GM19239 (cell line): ENCODE measurements at places on chromosomes 6 and 20.
A peak's percentile ranks its signal among the peaks of the same experiment; 100 is the strongest.

DNA sequence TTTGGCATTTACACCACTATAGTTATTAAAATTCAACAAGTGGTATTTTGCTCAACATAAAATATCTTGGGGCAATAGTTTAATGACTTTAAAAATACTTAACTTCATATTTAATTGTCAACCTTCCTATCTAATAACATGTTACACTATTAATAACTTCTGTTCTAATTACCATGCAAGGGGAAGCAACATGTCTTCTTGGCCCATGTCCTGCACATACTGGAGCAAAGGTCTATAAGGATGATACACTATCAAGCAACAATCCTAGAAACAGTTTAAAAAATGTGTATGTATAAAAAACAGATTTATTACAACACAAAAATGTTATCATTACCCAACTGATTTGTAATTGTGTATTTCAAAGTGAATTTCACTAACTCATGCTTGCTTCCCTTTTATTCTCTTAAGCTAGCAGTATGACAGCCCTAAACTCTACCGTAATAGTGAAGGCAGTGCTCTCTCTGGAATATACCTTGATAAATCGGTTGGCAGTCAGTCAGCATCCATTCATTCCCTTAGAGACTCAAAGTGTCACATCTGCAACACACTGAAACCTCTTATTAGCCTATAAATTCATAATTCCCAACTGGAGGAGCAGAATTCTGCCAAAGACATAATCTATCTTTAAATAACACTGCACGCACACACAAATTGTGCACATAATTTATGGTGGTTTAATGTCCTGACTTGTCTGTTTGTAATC lies 18.3 kb downstream of the CCNC start:
- DNase-seq = no peak

- DNase-seq = no peak
These were observed 31.4 kb downstream of the ACSS2 start for GRCh38 chr20:34907616-34908469.

GRCh38 chr6:25042036-25042521 lies 106.3 kb upstream of the RIPOR2 start:
- no peak for DNase-seq

- DNase-seq = peak; percentile 71
These were observed 2.0 kb upstream of the KCNB1 start for GRCh38 chr20:49484180-49485140.

GRCh38 chr20:9342651-9343050 lies 171.7 kb upstream of the LAMP5 start:
- no peak for DNase-seq

GRCh38 chr6:7649037-7649810 lies 59.2 kb downstream of the SNRNP48 start:
- DNase-seq = no peak

- DNase-seq = no peak
These were observed 118.6 kb upstream of the ASF1A start for GRCh38 chr6:118775381-118775780.

DNA sequence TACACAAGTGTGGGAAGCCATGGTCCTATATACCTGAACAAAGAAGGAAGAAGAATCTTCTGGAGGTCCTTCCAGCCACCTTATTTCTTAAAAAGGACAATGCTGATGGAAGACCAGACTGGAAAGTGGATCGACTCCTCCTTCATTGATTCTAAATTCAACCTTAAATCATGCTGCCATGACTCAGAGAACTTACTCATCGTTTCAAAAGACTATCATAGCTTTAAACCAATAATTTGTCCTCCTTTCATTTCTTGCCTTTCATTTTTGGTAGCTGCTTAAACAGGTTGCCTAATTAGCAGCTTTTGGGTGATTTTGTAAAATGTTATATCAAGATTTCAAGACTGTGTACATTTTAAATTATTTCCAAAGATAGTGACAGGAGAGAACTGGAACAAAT lies 60.8 kb downstream of the RTN4IP1 start:
- no peak for DNase-seq

GRCh38 chr20:63058696-63059335 lies 52.1 kb upstream of the BHLHE23 start:
- DNase-seq = no peak

DNA sequence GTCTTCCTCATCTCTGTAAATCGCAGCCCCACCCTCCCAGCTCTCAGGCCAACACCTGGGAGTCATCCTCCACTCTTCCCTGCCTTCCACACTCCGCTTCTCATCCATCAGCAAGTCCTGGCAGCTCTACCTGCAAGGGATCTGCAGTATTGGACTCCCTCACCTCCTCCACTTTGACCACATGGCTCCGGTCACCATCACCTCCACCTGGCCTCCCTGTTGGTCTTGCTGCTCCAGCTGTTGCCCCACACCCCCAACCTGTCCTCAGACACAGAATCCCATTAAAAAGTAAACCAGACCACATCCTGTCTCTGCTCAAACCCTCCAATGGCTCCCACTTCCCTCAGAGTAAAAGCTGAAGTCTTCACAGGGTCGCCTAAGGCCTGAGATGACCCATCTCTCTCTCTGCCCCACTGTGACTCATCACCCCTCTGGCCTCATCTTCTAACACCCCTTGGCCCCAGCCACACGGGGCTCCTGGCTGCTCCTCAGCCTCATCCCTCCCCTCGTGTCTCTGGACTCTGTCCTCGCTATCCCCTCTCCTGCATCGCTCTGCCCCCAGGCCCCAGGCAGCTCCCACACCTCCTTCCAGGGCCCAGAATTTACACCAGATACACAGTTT lies 185.1 kb upstream of the SULF2 start:
- no peak for DNase-seq

DNA sequence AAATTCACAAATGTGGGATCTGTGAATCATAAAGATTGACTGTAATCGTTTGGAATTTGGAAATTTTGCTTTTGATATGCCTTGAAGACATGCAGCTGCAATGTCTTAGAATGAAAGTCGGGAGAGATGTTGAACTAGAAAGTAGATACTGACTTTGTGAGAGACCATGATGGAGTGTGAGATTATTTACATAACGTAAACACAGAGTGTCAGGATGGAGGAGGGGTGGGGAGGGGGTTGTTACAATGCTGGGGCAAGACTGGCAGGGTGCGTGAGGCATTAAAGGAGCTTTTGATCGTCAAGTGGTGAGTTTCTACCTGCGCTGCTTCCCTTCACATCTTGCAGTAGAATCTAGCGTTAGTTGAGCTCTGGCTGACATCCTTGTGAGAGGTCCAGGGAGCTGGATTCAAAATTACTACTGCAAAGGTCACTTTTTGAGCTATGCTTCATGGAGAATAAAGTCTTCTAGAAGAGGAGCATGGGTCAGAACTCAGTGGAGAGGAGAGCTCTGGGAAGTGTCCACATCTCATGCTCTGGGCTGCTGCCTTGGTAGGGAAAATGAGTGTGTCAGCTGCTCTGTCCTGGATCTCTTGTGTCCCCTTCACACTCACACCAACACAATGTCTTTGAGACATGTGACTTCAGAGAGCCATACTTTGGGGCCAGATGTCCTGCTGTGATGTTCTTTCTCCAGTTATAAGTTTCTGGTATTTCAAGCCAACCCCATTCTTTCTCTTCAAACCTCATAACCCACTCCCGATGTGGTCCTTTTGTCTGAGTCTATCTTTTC lies 105.2 kb upstream of the CITED2 start:
- DNase-seq = no peak

DNA sequence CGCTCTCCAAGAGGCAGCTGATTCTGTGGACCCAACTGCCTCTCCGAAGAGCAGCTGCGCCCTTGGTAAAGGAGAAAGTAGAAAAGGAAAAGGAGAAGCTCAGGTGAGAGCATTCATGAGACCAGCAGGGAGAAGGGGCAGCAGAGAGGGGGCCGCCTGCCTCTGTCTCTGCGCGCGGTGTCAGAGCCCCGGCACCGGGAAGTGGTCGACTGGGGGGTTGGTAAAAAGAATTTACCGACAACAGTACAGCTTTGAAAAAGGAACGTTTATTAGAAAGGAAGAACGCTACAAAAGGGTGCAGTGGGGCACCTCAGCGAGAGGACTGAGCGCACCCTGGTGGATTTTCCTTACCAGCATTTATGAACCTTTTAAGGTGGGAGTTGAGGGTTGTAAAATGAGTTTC lies 61.9 kb downstream of the GPR6 start:
- DNase-seq = no peak

GRCh38 chr20:4569092-4569491 lies 152.6 kb upstream of the PRND start:
- DNase-seq = no peak

GRCh38 chr6:83514866-83515466 lies 2.6 kb downstream of the PRSS35 start:
- DNase-seq = no peak

GRCh38 chr6:25122001-25122400 lies 157.2 kb upstream of the CARMIL1 start:
- no peak for DNase-seq

- DNase-seq = no peak
These were observed 17.9 kb downstream of the C6orf15 start for GRCh38 chr6:31094389-31094881.

GRCh38 chr6:14120546-14120945 lies 3.0 kb downstream of the CD83 start:
- DNase-seq = no peak

DNA sequence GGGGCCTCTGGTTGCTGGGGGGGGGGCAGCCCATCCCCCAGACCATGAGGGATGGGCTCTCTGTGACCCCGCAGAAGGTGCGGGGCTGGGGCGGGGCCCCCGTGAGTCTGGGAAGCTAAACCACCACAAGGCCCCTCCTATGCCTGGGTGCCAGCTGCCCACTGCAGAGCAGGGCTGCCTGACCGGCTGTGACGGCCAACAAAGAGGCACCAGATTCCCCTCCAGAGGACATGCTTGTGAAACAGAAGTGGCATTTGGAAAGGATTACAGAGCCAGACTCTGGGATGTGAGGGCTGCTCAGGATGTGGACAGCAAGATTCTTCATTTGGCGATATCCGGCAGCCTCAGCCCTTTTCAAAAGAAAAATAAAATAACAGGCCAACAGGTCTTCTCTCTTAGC lies 16.5 kb upstream of the NTSR1 start:
- DNase-seq = no peak

DNA sequence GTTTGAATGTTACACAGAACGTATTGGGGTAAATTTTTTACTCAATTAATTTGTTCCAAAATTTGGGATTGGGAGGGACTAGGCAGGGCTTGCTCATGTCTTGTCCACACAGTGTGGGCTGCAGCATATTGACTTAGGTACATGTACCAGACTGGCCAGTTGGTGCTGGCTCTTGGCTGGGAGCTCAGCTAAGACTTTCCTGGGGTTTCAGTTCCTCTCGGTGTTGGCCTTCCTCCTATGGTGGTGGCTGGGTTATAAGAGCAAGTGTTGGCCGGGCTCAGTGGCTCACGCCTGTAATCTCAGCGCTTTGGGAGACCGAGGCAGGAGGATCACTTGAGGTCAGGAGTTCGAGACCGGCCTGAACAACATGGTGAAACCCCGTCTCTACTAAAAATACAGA lies 4.9 kb downstream of the CENPQ start:
- no peak for DNase-seq

- DNase-seq = peak; percentile 53
These were observed 92.8 kb downstream of the CLIC5 start for GRCh38 chr6:45922728-45923351.

GRCh38 chr6:98054453-98054852 lies 771.4 kb upstream of the MMS22L start:
- DNase-seq = no peak

DNA sequence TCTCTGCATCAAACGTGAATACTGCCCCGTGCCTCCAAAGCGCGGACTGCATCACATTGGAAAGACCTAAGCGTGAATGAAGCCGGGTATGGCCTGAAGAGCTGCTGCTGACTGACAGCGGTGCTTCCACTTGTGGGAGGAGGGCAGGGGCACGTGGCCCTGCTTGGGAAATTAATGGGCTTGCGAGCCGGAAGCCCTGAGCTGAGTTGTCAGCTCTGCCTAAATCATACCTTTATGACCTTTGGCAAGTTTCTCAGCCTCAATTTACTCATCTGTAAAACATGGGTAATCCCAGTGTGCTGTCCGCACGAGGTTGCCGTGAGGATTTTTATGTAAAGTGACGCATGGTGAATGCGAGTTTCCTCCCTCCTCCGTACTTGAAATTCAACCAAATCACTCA lies 67.0 kb upstream of the FOXQ1 start:
- DNase-seq = no peak

DNA sequence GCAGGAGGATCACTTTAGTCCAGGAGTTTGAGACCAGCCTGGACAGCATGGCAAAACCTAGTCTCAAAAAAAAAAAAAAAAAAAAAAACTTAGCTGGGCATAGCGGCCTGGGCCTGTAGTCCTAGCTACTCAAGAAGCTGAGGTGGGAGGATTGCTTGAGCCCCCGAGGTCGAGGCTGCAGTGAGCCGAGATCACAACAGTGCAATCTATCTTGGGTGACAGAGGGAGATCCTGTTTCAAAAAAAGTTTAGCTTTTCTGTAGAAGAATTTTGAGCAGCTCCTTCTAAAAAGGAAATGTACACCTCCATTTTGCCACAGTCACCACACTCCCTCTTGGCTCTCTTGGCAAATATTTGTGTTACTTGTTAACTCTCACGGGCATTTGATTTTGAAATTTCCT lies 505.8 kb downstream of the DOK5 start:
- DNase-seq = no peak

GRCh38 chr6:52518279-52518945 lies 58.4 kb downstream of the TRAM2 start:
- DNase-seq = no peak

GRCh38 chr6:10567256-10568026 lies 46.3 kb downstream of the GCNT2 start:
- DNase-seq = no peak

GRCh38 chr6:20632696-20633095 lies 98.4 kb downstream of the CDKAL1 start:
- DNase-seq = no peak

DNA sequence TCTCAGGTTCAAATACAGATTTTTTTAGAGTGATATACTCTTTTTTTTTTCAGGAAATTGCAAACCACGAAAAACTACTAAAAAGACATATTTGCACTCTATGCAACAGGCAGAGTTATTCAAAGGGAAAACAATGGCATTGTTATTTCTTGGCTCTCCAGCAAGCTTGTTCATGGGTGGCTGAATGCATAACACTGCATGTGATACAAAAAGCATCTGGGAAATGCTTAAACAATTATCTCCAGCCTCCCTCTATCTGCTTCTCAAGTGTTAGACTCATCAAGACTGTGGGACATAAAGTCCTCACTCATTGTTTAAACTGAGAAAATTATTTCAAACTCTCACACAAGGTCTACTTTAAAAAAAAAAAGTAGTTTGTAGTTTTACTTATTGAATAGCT lies 7.3 kb upstream of the COL12A1 start:
- DNase-seq = no peak

DNA sequence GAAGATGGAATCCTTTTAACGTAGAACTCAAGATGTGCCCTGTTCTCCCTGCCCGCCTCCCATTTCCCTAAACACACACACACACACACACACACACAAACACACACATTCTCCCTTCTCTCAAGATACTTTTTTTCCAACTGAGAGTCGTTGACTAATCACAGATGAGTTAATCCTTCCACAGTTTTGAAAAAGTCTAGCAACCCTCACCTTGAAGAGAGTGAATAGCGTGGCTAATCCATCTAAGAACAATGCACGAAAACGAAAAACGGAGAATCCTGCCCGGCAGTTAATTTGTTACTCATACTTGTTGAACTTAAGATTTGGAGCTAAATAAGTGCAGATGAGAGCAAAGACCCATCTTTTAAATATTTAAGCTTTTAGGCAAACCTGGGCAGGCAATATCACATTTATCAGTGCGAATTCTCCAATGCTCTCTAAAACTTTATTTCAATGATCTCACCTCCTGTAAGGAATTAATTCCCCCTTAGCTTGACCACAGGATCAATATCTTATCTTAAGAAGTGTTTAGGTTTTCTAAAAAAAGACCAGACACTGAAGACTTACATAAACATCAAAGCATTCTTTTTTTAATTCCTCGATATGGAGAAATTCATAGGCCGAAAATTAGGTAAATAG lies 1.1 kb downstream of the AGPAT4 start:
- no peak for DNase-seq
